ENCODE measurements at places on chromosomes 3 and 15. TPM values are rescaled to one million over a fixed set of nuclear protein-coding genes. Genes with fewer than 3 reads are reported as not detected.

- no peak overlapping the region for H3K27ac ChIP-seq
- no peaks in the 10 kb centered on the region for H3K36me3 ChIP-seq
- no peak overlapping the region for H3K4me3 ChIP-seq
- no peak for DNase-seq
- H3K4me1 ChIP-seq: no peaks in the 10 kb centered on the region
- peaks cover 43% of the 10 kb centered on the region for H3K27me3 ChIP-seq
These were observed 16.9 kb downstream of the FBXW12 start for GRCh38 chr3:48388966-48389365.

GRCh38 chr3:125058529-125058928, 2.7 kb upstream of the HEG1 start:
- H3K27me3 ChIP-seq: peaks cover 55% of the 10 kb centered on the region
- no peak for DNase-seq
- no peak overlapping the region for H3K4me3 ChIP-seq

GRCh38 chr3:40805456-40805855, 280.7 kb downstream of the ZNF621 start:
- H3K27ac ChIP-seq: no peak overlapping the region
- DNase-seq: no peak
- H3K36me3 ChIP-seq: no peaks in the 10 kb centered on the region
- no peaks in the 10 kb centered on the region for H3K4me1 ChIP-seq
- no peak overlapping the region for H3K4me3 ChIP-seq

The CCR3 gene
- total RNA-seq: 1.2 TPM

DNA sequence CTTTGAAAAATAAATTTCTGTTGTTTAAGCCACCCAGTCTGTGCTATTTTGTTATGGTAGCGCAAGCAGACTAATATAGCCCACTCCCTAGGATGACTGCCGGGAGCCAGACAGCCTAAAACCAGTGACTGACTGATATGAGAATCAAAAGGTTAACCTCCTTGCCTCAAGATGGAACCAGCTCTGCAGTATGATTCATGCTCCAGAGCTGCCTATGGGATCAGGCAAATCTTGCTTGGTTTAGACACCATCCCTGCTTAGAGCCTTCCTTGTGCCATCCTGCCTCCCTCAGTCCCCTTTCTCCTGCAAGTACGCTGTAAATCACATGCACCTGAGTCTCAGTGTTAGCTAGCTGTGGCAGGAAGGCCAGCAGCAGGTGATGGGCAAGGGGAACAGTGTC, 39.3 kb downstream of the TRANK1 start:
- H3K4me1 ChIP-seq: peaks cover 62% of the 10 kb centered on the region
- no peak for DNase-seq
- peaks cover 50% of the 10 kb centered on the region for H3K36me3 ChIP-seq
- peak overlapping the region; percentile 32 for H3K4me3 ChIP-seq

The POU1F1 gene
- not detected for total RNA-seq

GRCh38 chr3:72505539-72506405, 342.5 kb downstream of the SHQ1 start:
- DNase-seq: no peak
- H3K4me1 ChIP-seq: peaks cover 2% of the 10 kb centered on the region
- no peak overlapping the region for H3K27ac ChIP-seq
- peaks cover 4% of the 10 kb centered on the region for H3K36me3 ChIP-seq

GRCh38 chr3:26840272-26840870, 217.8 kb downstream of the LRRC3B start:
- no peaks in the 10 kb centered on the region for H3K36me3 ChIP-seq
- H3K4me3 ChIP-seq: no peak overlapping the region
- DNase-seq: no peak

DNA sequence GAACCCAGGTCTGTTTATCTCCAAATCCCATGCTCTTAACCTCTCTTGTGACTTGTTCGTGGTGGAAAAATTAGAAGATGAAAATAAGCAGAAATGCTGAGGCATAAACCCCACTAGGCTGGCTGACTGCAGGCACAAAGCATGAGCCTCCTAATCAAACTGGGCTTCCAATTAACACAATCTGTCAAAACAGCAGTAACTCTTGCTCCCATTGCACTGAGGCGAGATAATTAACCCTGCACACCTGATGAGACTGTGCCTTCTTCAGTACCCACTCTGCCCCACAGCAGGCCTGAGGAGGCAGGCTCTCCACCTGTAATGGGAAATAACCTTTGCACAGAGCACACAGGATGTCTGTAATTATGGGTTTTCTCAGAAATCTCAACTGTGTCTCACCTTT, 284.4 kb upstream of the WNT5A start:
- H3K4me1 ChIP-seq: no peaks in the 10 kb centered on the region
- H3K36me3 ChIP-seq: no peaks in the 10 kb centered on the region
- no peak overlapping the region for H3K4me3 ChIP-seq
- no peak for DNase-seq
- no peak overlapping the region for H3K27ac ChIP-seq

The LRRN1 gene
- 0.10 TPM for total RNA-seq

DNA sequence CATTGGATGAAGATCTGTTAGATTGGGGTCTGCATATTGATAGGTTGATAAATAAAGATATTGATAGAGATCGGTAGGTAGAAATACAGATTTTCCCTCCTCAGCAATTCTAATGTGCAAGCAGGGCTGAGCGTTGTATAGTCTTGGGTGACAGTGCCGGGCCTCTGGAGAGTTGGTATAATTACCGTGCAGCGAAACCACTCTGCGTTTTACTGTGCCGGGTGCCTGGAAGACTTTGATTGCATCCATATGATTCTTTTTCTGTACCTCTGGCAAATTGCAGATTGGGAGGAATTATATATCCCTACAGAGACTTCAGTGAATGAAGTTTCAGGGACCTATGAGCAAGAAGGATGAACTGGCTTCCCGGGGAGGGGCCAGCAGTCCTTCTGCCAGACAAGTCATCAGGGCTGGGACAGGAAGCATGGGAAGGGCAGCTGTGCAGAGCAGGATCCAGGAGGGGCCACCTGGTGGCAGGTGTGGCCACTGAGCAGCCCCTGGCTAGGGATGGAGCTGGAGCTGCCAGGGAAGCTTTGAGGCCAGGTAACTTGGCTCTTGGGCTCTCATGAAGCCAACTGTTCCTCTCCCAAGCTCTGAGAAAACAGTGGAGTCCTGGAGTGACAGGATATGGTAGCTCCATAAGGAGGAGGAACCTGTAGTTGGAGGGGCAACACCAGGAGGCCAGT, 132.5 kb downstream of the APBA2 start:
- no peaks in the 10 kb centered on the region for H3K4me1 ChIP-seq
- no peaks in the 10 kb centered on the region for H3K36me3 ChIP-seq
- no peak overlapping the region for H3K27ac ChIP-seq

DNA sequence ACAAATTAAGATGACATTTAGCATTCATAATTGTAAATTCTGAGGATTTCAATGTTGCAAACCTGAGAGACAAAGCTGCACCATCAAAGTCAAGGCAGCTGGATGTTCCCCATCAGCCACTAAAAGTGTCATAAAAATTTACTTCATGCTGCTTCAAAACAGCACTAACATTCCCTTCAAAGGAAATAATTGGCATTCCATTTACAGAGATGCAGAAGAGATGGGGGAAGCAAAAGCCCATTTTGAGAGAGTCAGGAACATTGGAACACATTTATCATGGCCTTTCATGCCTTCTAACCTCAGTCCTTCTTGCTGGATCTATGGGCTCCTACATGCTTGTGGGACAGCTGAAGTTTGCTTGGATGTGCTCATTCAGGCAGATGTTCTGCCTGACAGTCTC, 6.4 kb upstream of the TMEM158 start:
- no peak overlapping the region for H3K27ac ChIP-seq
- H3K27me3 ChIP-seq: peaks cover 47% of the 10 kb centered on the region
- no peak for DNase-seq
- no peak overlapping the region for H3K4me3 ChIP-seq
- H3K36me3 ChIP-seq: no peaks in the 10 kb centered on the region

The SMAD6 gene
- total RNA-seq: 0.53 TPM

GRCh38 chr15:81239190-81239589, 42.5 kb downstream of the IL16 start:
- no peak overlapping the region for H3K27ac ChIP-seq
- H3K4me3 ChIP-seq: no peak overlapping the region
- H3K27me3 ChIP-seq: peaks cover 8% of the 10 kb centered on the region
- no peaks in the 10 kb centered on the region for H3K4me1 ChIP-seq
- DNase-seq: no peak
- no peaks in the 10 kb centered on the region for H3K36me3 ChIP-seq

The CMSS1 gene
- total RNA-seq: 28.0 TPM

- peaks cover 16% of the 10 kb centered on the region for H3K27me3 ChIP-seq
- no peak within 1 kb of the TSS for H3K4me3 ChIP-seq
- DNase-seq: no peak
- no peak within 1 kb of the TSS for H3K27ac ChIP-seq
- no peaks in the 10 kb centered on the region for H3K36me3 ChIP-seq
These were observed at the start of gene STRA6 for GRCh38 chr15:74202452-74203401. Gene STRA6, minus strand, starts transcription at chr15:74202787. Its CDS starts 520 bp downstream, at chr15:74202267.

DNA sequence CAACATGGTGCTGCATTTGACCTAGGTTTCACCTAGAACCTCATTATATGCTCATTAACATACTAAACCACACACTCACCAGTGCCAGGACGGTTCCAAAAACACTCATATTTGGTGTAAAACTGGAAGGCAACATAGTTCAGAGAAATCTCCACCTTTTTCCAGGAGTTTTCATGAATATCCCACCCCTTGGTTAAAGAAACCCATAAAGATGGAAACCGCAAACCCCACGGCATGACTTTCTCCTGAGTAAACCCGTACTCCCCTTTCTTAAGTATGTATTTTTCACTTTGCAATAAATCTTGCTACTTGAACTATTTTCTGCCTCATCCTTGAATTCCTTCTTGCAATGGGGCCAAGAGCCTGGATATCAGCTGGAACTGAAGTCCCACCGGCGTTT, 379.3 kb downstream of the MAGI1 start:
- no peaks in the 10 kb centered on the region for H3K36me3 ChIP-seq
- H3K27ac ChIP-seq: no peak overlapping the region
- H3K4me3 ChIP-seq: no peak overlapping the region
- H3K27me3 ChIP-seq: no peaks in the 10 kb centered on the region

DNA sequence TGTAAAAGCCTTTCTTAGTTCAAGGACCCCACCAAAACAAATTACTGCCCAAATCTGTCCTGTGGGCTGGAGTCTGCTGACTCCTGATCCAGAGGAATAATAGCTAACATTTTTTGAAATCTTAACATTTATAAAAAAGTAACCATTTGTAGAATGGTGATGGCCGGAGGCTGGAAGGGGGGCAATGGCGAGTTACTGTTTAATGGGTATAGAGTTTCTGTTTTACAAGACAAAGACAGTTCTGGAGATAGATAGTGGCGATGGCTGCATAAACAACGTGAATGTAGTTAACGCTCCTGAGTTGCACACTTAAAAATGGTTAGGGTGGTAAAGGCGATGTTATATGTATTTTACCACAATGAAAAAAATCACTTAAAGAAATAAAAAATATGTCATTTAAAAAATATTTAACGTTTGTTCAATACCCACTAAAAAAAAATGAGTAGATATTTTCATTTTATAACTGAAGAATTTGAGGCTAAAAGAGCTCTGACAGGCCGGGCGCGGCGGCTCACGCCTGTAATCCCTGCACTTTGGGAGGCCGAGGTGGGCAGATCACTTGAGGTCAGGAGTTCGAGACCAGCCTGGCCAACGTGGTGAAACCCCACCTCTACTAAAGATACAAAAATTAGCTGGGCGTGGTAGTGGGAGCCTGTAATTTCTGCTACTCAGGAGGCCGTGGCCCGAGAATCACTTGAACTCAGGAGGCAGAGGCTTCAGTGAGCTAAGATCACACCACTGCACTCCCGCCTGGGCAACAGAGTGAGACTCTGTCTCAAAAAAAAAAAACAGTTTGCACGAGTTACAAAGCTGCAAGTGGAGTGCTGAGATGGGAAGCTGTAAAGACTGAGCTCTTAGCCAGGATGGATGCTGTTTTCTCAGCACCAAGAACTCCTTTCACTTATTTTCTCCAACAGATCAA, 37.6 kb downstream of the IGF2BP2 start:
- no peak overlapping the region for H3K4me3 ChIP-seq
- no peak overlapping the region for H3K27ac ChIP-seq
- no peaks in the 10 kb centered on the region for H3K36me3 ChIP-seq
- H3K27me3 ChIP-seq: peaks cover 8% of the 10 kb centered on the region
- no peaks in the 10 kb centered on the region for H3K4me1 ChIP-seq

DNA sequence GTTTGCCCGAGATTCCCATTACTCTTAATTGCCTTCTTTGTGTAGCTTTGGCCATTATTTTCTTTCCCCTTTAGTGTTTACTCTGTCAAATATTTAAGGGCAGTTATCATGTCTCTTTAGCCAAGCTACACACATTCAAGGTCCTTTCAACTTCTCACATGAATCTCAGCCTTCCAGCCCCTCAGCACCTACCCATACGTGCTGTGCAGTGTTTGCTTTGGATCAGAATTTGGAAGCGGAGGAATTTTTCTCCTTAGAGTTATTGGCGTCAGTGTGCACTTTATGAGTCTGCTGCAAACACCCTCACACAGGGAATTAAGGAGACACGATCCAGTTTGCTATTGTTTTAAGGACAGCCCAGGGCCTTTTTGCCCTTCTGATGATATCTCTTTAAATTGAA, 231.6 kb downstream of the CACNA2D3 start:
- H3K4me1 ChIP-seq: no peaks in the 10 kb centered on the region
- H3K4me3 ChIP-seq: no peak overlapping the region
- H3K27me3 ChIP-seq: no peaks in the 10 kb centered on the region
- no peak overlapping the region for H3K27ac ChIP-seq
- no peak for DNase-seq

GRCh38 chr3:30914696-30915095, 20.2 kb upstream of the GADL1 start:
- peaks cover 3% of the 10 kb centered on the region for H3K27me3 ChIP-seq
- no peaks in the 10 kb centered on the region for H3K36me3 ChIP-seq
- no peak for DNase-seq
- no peak overlapping the region for H3K27ac ChIP-seq
- H3K4me1 ChIP-seq: no peaks in the 10 kb centered on the region

DNA sequence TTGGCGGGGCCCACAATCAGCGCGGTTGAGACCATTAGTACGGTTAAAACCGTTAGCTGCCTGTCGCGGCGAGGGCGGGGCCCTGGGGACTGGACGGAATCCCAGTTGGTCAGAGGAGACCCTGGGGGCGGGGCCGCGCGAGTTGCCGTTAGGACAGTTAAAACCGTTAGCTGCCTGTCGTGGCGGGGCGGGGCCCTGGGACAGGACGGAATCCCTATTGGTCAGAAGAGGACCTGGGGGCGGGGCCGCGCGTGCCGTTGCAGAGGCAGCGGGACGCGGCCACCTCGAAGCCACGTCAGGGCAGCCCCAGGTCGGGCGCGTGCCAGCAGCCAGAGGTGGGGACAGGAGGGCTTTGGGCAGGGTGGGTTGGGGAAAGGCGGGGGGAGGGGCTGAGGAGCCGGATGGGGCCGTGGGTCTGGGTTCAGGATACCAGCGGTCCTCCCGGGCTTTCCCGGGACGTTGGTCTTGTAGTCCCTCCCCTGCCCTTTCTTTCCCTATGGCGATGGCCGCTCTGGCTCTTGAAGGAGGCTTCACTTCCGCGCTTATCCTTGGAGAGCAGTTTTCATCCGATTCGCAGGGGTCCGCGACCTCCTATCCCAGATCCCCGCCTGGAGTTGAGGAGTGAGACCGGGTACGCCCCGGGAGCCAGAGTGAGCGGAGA, 28.0 kb downstream of the KLHDC8B start:
- no peak overlapping the region for H3K4me3 ChIP-seq
- peaks cover 11% of the 10 kb centered on the region for H3K27me3 ChIP-seq
- no peak overlapping the region for H3K27ac ChIP-seq
- no peaks in the 10 kb centered on the region for H3K4me1 ChIP-seq
- no peaks in the 10 kb centered on the region for H3K36me3 ChIP-seq

The VEPH1 gene
- total RNA-seq: not detected

The CLDN1 gene
- total RNA-seq: not detected

The ZNF385D gene
- total RNA-seq: not detected

The SRGAP3 gene
- 1.2 TPM for total RNA-seq

The SERPINI1 gene
- total RNA-seq: 2.9 TPM

GRCh38 chr15:88954431-88955277, 41.5 kb upstream of the MFGE8 start:
- H3K27me3 ChIP-seq: peaks cover 2% of the 10 kb centered on the region
- no peaks in the 10 kb centered on the region for H3K36me3 ChIP-seq
- DNase-seq: no peak

The ISLR gene
- total RNA-seq: not detected

The SCAANT1 gene
- total RNA-seq: not detected

All from activated CD4-positive, alpha-beta memory T cell treated with anti-CD3 and anti-CD28 coated beads, Interleukin-2, amount 10 ng/mL, durations not matched to agents 7 days and 5 days (primary cell).